B cell (primary cell): ENCODE measurements at places on chromosomes 1 and 21. TPM values are rescaled to one million over a fixed set of nuclear protein-coding genes. Genes with fewer than 3 reads are reported as not detected.

DNA sequence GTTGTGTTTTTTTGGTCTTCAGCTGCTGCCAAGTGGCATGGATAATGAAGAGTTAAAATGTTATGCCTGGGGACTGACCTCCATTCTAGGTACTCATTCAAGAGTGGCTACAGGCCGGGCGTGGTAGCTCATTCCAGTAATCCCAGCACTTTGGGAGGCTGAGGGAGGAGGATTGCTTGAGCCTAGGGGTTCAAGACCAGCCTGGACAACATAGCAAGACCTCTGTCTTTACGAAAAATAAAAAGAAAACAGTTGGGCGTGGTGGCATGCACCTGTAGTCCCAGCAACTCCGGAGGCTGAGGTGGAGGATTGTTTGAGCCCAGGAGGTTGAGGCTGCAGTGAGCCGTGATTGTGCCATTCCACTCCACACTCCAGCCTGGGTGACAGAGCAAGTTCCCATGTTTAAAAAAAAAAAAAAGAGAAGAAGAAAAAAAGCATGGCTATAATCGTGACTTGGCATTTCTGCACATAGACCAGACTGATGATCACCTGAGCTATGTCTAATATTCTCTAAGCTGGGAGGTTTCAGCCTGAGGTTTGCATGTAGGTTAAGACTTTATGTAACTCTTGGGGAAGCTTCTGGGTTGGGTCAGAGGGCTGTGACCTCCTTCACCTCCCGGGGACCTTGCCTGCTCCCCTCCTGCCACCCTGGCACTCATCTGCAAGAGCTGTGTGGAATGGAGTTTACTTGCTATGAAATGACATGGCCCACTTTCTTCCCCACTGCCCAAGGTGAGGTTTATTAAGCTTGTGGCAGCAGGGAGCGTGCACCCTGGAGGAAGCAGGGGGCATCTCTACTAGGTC is 51.3 kb downstream of the DHRS3 start:
- no peak for DNase-seq

The SPATC1L gene
- 9.7 and 11.4 TPM in 2 replicates for total RNA-seq

DNA sequence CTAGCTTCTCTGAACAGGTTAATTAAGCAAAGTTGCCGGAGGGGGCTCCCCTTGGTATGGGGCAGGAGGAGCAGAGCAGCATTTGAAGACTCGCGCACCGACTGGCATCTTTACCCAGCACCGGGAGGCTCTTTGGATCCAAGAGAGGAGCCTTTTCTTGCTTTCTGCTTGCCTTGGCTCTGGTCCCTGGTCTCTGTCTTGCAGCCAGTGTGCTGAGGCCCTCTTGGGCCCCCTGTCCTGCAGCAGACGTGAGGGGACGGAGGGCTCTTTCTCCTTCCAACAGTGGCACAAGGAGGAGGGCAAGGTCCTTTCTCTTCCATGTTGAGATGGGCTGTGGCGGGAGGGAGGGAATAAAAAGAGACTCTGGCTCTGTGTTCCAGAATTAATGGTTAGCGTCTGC is 45.6 kb downstream of the ZBTB18 start:
- DNase-seq, result no peak

DNA sequence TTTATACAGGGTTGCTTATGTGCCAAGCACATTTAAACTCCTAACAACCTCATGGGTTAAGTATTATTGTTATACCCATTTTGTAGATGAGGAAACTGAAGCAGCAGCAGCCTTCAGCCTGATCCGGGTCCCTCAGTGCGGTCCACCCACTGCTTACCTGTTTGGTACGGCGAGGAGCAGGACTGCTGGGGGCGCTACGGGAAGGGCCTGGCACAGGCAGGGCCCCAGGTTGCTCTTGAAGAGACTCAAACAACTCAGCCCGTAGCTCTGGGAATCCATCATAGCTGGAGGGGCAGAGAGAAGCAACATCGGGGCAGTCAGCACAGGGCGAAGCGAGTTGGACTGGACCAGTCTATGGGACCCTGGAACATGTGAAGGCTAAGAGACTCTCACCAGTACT is 9.2 kb downstream of the DENND4B start:
- DNase-seq, result no peak

GRCh38 chr21:41290106-41290799 is 26.3 kb upstream of the FAM3B start:
- DNase-seq, result no peak

DNA sequence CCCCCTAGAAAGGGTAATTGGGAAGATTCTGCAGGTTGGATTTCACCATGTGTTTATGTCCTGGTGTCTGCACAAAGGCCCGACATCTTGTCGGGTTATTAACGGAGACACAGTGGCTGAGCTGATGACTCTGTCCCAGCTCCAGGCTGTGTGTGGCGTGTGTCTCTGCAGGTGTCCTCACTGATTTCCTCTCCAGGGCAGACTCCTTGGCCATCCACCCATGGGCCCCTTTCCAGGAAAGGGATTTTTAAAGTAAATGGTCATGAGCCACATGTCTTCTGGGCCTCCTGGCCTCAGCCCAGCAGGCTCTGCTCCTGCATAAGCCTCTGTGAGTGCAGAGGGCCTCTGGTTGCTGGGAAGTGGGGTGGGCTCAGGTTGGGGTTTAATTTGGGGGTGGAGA is 418.7 kb upstream of the VAMP3 start:
- DNase-seq, result no peak

- no peak for DNase-seq
These were observed 37.1 kb downstream of the TENT5C start for GRCh38 chr1:117642963-117643362.

- DNase-seq, result no peak
These were observed 22.7 kb downstream of the SLX9 start for GRCh38 chr21:44962403-44962966.

DNA sequence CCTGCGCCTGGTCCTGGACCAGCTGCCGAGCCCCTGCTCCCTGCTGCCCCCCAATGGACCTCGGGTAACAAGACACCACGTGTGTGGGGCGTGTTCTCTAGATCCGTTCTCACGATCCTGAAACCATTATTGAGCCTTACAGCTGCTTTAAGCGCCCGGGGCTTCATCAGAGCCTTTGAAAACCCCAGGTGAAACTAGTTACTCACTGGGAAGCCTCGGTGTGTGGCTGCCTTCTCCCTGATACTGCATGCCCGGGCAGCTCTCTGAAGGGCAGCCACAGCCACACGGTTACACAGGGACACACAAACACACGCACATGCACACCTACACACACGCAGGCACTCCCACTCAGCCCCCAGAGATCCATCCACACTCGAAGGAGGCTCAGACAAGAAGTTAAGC is 5.3 kb downstream of the HES2 start:
- no peak for DNase-seq

DNA sequence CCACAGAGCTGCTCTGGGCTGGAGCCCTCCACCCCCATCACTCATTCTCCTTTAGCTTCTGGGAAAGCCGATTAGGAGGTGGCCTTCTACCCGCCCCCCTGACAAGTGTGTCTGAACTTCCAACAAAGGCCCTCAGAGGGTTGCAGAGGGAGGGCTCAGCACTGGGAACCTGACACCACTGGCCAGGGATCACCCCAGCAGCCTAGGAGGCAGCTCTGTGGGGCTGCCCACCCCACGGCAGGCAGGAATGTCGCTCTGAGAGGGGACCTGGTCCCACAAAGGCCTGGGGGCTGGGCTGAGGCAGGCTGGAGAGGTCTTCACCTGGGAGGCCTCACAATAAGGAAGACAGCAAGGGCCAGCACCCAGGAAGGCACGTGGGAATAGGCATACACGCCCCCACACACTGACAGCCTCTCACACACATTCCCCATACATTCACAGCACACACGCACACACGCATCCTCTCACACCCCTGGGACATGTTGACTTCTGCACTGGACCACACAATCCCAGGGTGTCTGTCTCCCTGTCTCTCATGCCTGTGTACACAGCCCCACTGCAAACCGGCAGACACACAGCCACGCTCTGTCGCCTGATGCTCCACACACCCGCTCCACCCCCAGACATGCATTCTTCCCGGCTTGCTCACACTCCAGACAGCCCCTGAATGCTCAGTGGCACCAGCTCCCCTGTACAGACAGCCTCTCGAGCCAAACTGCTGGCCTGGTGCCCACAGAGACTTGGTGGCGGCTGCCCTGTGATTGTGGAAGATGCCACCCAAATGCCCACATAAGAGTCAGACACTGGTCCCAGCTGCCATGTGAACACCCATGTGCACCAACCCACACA is 30.7 kb downstream of the DMBX1 start:
- DNase-seq, result no peak

- peak; percentile 57 for DNase-seq
These were observed 80.0 kb downstream of the NDUFS5 start for GRCh38 chr1:39105841-39106765.

DNA sequence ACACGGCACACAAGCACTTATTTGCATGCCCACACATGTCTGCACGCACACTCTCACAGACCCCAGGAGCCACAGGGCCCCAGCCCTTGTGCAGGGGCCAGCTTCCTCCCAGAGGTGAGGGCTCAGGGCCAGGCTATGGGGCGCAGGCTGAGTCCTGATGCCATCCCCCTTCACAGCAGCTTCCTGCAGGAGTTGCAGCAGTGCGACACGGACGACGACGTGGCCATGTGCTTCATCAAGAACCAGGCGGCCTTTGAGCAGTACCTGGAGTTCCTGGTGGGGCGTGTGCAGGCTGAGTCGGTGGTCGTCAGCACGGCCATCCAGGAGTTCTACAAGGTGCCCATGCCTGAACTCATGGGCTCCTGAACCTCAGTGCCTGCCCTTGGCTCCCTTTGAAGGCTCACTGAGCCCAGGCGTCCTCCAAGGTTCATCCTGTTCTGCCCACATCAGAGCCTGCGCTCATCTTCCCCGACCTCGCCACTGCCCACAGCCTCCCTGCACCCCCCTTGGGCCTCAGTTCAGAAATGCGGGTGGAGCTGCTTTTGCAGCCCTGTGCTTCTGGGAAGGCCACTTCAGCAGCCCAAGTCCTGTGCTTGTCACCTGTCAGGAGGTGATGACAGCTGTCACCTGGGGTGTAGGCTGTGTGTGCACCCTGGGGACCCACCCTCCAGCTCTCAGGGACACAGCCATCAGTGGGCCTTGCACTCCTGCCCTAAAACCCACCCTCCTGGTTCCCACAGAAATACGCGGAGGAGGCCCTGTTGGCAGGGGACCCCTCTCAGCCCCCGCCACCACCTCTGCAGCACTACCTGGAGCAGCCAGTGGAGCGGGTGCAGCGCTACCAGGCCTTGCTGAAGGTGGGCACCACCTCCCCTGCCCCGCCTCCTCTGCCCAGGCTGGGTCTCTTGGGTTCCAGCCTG is 66.6 kb downstream of the TRIM11 start:
- DNase-seq, result no peak

The CD1D gene
- total RNA-seq, result 5.3 and 5.9 TPM in 2 replicates

The OR2T33 gene
- total RNA-seq, result not detected in 2 replicates

DNA sequence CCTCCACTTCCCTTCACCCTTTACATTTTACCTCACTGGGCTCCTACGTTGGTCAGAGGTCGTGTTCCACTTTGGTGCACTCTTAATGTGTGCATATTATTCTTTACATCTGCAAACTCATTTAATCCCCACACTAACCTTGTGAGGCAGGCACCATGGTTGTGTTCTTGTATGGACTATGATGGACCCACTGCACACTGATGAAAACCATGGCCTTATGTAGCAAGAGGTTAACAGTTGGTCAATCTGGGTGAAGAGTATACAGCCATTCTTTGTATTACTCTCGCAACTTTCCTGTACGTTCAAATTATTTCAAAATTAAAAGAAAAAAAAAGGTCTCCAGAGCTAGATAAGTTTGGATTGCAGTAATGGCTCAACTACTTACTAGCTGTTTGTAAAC is 78.5 kb downstream of the RUNX1 start:
- DNase-seq, result no peak

- DNase-seq, result no peak
These were observed 152.0 kb upstream of the HMCN1 start for GRCh38 chr1:185581961-185582725.

- no peak for DNase-seq
These were observed 26.8 kb downstream of the SLC19A1 start for GRCh38 chr21:45515241-45516061.

The GRIK3 gene
- total RNA-seq, result 1.3 and 1.5 TPM in 2 replicates

The HSD11B1 gene
- not detected in 2 replicates for total RNA-seq

DNA sequence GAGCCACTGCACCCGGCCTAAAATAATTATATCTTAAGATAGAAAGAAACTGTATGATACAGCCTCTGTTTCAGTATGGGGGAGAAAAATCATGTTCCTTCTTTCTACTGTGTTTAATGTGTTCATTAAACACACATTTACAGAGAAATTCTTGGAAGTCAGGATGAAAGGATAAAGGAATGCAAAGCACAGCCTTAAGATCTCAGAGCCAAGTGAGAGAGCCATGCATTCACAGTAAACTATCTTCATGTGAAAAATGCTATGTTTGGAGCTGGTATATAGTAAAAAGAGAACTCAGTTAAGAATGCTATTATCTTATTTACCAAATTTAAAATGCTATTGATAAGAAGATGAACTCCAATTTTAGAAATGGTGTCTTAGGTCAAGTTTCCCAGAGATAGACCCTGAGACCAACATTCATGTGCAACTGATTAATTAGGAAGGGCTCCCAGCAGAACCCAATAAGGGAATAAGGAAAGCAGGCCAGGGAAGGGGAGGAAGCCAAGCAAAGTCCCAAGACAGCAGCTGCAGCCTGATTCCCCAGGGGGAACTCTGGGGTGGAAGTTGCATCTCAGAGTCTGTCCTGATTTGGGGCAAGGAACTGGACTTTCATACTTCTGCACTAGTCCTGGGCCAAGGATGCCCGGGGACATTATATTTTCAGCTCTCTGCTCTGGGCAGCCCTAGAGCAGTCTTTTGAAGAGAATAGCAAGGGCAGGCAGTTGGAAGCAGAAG is 130.0 kb upstream of the ZNF648 start:
- no peak for DNase-seq

The RAB25 gene
- 0.69 and 1.1 TPM in 2 replicates for total RNA-seq

DNA sequence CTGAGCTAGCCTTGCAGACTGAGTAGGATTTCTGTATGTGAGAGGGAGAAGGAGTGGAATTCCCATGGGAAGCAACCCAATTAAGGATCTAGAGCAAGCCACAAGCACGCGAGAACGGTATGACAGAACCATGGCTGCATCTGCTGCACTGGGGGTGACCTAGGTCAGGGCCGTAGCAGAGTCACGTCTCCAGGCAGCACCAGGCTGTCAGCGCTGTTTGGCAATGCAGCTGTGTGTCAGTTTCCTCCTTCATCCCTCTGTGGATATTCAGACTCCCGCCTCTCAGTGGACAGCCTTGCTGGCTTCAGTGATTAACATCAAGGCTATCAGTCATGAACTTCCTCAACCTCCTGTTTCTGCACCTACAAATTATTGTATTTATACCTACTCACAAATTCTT is 118.1 kb upstream of the PPP2R5A start:
- no peak for DNase-seq

The ZBTB18 gene
- total RNA-seq, result 130 and 131 TPM in 2 replicates

GRCh38 chr1:167820684-167821355 is 93.1 kb downstream of the ADCY10 start:
- DNase-seq, result no peak

GRCh38 chr1:116740746-116741145 is 13.5 kb upstream of the CD2 start:
- DNase-seq, result no peak

- no peak for DNase-seq
These were observed 355.5 kb upstream of the NCAM2 start for GRCh38 chr21:20642681-20643080.

GRCh38 chr21:19547951-19548840 is 1144.6 kb upstream of the TMPRSS15 start:
- no peak for DNase-seq

- DNase-seq, result peak; percentile 54
These were observed at the start of gene GOLT1A for GRCh38 chr1:204213668-204214662. GOLT1A (minus strand) TSS chr1:204213988; CDS start chr1:204213906, 82 bp downstream.

The TMEM82 gene
- not detected in 2 replicates for total RNA-seq
